ENCODE measurements at places on chromosomes 7 and 10.
A peak's percentile ranks its signal among the peaks of the same experiment; 100 is the strongest.

GRCh38 chr10:44198096-44198779, 186.7 kb downstream of the CXCL12 start:
- no peak for DNase-seq

GRCh38 chr10:131453721-131454634, 142.5 kb upstream of the TCERG1L start:
- DNase-seq, result peak; percentile 56

- no peak for DNase-seq
Observed at GRCh38 chr10:129655679-129656031, 188.6 kb downstream of the MGMT start.

DNA sequence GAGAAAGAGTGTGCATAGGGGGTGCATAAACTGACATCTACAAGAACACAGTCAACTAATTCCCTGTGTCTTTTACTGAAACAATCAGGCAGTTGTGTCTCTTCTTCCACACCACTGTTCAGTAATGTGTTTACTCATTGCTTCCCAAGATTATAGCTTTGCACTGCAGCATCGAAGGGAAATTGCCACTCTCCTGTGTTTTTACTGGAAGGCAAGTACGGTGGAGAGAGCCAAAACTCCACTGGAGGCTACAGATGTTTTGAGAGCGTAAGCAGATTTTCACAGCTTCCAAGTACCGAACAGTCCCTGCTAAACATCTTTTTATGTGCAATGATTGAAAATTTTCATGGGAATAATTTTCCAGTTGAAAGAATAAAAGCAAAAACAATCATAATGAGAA, 510.5 kb upstream of the AKR1E2 start:
- no peak for DNase-seq

- no peak for DNase-seq
Observed at GRCh38 chr10:23540401-23541030, 101.6 kb downstream of the OTUD1 start.

DNA sequence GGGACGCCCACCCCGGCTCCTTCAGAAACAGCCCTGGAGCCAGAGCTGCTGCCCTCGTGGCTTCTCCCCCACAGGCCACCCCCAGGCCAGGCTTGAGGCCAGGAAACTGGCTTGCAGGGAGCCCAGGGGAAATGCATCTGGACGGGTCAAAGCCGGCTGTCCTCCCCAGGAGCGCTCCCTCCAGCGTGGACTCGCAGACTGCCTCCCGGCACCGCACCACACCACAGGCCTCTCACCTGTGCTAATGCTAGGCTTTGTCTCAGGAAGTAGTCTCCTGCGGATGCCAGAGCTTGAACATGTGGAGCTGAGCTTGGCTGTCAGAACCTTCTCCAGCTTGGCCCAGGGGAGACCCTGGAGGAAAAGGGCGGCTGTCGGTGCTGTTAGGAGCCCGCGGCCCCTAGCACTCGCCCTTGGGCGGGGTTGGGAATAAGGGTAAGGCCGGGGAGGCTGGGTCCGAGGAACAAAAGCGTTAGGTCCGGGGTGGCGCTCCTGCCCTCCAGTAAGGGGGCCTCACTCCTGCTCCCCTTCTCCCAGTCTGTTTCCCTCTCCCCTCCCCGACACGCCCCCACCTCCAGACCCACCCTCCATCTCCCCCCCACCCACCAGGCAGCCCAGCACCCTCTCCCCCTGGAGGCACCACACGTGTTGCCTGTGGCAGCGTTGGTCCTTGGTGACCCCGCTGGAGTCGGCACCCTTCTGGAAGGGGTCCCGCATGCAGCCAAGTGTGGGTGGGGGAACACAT, 21.6 kb upstream of the DRGX start:
- no peak for DNase-seq

- DNase-seq, result no peak
Observed at GRCh38 chr7:42240416-42240815, 3.4 kb upstream of the GLI3 start.

DNA sequence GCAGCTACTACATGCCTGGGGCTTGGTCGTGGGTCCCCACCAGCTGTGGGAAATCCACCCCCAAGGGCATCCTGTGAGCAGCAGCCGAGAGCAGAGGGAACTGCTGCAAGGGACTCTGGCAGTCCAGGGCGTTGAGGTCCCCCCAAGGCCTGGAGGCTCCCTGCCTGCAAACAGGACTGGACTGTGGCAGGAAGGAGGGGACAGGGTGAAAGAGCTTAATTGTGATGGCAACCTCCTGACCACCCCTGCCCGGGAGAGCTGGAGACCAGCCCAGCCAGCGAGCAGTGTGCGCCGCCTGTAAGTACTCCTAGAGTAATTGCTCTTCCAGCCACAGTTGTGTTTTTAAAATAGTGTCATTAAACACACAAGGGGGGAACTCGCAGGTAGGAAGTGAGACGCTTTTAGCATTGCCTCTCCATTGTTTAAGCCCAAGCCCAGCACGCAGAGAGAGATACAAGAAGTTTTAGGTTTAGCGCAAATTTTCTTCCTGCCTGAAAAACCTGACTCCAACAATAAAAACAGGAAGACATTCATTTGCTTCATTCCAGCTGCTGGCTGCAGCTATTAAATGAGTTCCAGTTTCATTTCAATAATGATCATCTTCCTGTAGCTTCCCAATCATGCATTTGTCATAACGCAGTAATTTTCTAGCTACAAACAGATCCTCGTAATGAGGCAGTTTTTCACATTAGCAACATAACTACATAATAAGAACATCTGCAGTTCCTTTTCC, 111.1 kb downstream of the EBF3 start:
- no peak for DNase-seq

GRCh38 chr10:32253276-32253675, 93.7 kb downstream of the EPC1 start:
- DNase-seq, result no peak

DNA sequence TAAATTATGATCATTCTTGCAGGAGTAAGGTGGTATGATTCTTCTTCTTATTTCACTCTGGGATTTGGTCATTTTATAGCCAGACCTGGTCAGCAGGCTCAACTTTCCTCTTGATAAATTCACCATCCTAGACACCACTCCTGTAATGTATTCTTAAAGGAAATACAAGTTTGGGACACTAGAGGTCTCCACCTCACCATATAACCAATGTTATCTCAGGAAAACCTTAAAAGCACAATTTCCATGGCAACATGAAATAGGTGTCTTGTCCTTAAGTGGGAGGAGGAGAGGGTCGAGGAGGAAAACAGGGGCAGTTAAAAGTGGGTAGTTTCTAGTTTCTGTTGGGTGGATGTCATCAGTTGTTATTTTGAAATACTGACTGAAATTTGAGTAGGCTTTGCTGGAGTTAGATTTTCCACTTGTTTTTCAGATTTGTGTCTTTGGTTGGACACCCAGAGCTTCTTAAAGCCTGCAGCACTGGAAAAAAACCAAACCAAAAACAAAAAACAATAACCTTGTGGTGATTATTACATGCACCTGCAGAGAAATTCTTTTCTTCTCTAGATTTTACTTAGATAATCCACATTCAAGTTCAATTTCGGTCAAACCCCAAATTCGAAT, 163.1 kb downstream of the PRKCQ start:
- peak; percentile 55 for DNase-seq

GRCh38 chr10:12902851-12903358, 98.6 kb downstream of the CCDC3 start:
- no peak for DNase-seq
